ENCODE measurements at places on chromosomes 7 and 10.

DNA sequence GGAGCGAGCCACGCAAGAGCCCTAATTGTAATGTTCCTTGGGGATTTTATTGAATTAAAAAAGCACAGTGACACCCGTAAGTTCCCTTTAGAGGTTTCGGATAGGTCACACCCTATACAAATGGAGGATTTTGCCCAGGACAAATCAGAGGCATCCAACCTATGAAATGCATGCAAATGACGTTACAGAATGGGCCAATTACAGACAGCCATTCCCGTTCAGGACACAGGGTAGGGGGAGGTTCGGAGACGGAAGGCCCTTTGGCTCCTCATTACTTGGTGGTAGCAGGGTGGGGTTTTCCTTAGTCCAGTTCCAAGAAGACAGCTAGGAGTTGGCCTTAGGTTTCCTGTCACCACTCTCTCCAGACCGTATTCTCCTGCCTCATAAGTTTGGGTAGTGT is 754.1 kb downstream of the IPMK start:
- no peak for DNase-seq

DNA sequence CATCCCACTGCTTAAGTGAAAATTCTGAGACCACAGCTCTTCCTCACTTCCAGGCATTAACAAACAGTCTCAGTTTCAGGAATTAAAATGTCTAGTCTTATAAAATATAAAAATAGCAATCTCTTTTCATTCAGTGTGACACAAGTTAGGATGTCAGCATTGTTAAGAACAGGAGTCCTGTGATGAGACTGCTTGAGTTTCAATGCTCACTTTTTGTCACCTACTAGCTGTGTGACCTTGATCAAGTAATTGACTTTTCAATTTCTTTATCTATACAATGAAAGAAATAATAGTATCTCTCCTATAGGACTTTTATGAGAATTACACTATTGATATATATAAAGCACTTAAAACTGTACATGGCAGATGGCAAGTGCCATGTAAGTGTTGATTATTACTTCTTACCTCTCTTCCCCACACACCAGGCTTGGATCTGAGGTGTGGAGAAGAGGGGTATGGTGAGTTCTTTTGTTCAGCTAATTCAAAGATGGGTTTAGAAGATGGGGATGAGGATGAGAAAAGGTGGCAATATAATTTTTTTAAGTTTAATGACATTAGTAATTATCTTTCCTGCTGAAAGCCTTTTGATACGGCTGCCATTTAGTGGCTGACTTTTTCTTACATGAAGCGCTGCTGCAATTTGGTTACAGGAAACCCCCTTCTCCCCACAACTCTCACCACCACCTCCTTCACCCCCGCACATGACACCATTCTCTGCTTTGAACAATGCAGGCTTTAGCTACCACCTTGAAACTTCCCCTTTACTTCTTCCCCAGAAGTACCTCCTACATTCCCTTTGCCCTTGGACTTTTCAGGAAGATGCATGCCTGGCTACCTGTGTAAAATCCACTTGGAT is 20.8 kb upstream of the HYAL4 start:
- no peak for DNase-seq

- DNase-seq = no peak
Observed at GRCh38 chr7:22979861-22980260, 34.1 kb downstream of the HYCC1 start.

GRCh38 chr10:130351466-130352290 is 215.5 kb downstream of the GLRX3 start:
- DNase-seq = no peak

- DNase-seq = peak; percentile 23
Observed at GRCh38 chr7:1713502-1714484, 43.7 kb downstream of the ELFN1 start.

DNA sequence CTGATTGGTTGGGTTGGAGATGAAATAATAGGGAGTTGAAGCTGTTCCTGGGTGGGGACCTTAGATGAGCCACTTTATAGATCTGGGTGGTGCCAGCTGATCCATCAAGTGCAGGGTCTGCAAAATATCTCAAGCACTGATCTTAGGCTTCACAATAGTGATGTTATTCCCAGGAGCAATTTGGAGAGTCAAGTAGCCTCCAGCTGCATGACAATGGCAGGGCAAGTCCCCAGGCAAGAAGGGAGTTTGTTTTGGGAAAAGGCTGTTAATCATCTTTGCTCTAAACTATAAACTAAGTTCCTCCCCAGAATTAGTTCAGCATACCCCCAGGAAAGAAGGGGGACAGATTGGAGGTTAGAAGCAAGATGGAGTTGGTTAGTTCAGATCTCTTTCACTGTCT is 47.7 kb upstream of the WAPL start:
- no peak for DNase-seq

DNA sequence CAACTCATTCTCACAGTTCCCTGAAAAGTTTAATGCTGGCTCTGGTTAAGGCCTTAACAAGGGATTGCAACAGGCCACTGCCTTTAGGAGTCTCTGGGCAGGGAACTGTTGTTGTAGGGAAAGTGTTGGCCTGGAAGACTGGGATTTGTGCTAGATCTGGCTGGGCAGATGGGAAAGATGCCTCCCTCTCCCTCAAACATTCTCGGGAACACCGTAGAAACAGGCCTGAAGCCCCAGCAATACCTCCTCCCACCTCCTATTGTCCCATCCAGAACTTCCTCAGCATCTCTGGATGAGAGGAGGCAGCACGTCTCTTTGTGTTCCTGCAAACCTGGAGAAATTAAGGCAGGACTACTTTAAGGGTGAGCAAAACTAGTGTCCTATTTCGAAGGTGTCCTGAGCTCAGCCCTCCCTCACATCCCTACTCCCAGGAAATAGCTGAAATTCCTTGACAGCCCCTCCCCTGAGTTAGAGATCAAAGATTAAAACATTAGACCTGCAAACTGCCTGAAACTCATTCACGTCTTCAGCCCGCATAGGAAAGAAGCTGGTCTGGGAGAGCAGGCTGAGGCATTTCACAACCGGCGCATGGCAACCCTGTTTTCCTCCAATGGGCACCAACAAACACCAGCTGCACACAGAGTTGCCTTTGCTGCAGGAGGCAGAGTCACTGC is 10.9 kb upstream of the MAP3K8 start:
- DNase-seq = peak; percentile 66

DNA sequence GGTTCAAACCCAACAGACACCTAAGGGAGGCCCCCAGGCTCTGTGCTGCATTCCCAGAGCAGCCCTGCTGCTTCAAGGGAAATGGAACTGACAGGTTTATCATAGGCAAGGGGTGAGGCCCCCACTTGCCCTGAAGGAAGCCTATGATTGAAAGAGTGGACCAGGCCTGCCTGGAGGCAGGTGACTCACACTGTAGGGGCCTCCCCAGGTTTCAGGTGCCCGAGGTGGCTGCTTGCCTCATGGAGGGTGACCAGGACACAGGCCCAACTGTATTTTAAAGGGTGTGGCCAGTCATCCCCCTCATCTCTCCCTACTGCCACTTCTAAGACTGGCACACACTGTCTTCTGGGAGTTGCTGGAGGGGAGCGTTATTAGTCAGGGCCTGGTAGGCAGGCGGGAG is 85.4 kb downstream of the ATXN7L1 start:
- DNase-seq = no peak

DNA sequence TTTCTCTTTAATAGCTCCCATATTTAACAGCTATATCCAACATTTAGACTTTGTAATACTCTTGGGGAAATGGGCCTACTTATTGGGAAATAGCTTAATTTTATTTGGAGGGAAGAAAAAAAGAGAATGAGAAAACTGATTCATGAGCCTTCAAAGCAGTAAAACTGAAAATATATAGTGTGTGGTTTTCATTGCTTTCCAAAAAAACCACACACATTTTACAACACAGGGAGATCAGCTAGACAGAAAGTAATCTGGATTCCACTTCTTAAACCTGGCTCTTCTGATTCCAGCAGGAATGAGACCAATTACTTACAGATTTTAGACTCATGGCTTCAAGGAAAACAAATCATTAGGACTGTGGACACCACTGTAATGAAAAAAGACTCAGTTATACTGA is 48.7 kb downstream of the CH25H start:
- peak; percentile 82 for DNase-seq

- DNase-seq = no peak
Observed at GRCh38 chr7:51236470-51237132, 80.0 kb downstream of the COBL start.

GRCh38 chr7:78253850-78254725 is 455.5 kb downstream of the PHTF2 start:
- no peak for DNase-seq

GRCh38 chr7:48217753-48218152 is 46.5 kb downstream of the ABCA13 start:
- DNase-seq = no peak

DNA sequence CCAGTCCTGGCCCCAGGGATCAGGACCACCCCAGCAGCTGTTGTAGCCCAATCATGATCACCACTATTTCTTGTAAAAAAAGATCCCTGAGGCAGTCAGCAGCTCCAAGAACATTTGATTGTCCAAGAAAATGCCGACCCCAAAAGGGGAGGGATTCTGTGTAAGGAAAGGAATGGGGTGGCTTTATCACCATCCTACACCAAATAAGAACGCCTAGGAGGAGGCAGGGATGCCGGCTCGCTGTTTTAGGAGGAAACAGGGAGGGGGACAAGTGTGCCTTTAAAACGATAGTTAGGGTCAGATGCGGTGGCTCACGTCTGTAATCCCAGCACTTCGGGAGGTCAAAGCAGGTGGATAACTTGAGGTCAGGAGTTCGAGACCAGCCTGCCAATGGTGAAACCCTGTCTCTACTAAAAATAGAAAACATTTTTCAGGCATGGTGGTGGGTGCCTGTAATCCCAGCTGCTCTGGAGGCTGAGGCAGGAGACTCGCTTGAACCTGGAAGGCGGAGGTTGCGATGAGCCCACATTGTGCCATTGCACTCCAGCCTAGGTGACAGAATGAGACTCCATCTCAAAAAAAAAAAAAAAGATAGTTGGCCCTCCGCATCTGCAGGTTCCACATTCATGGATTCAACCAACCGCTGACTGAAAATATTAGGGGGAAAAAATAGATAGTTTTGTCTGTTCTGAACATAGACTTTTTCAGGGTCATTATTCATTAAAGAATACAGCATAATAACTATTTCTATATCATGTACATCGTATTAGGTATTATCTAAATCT is 63.6 kb downstream of the PDIA4 start:
- DNase-seq = peak; percentile 20

- peak; percentile 13 for DNase-seq
Observed at GRCh38 chr10:92045641-92046106, 122.1 kb downstream of the BTAF1 start.

DNA sequence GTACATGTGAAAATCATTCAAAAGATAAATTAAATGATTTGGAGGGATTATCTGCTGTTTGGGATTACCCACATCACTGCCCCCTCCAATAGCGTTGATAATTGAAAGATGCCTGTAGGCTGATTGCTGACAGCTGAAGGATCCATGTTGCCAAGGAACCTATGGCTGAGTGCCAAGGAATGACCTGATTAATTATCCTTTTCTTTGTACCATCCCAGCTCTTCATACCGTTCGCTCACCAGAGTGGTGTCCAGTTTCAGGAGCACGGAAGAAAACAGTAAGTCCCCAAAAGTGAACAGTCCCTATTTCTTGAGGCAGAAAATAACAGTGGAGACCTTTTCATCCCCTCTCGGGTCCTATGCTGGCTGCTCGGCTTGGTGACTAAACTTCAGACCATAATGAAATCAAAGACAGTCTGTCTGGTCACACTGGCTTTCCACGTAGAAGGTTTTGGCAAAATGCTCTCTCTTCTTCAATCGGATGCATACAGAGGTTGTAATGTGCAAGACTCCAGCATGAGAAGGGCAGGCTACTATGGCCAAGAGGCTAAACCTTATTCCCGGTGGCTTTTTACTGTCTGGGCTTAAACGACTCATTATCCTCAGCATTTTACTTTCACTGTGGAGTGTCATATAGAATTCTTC is 108.8 kb downstream of the SPAG6 start:
- peak; percentile 29 for DNase-seq

GRCh38 chr10:69295027-69295636 is 16.8 kb downstream of the HK1 start:
- no peak for DNase-seq
